SW 1271 (cell line): ENCODE measurements at places on chromosomes 5 and 9.

DNA sequence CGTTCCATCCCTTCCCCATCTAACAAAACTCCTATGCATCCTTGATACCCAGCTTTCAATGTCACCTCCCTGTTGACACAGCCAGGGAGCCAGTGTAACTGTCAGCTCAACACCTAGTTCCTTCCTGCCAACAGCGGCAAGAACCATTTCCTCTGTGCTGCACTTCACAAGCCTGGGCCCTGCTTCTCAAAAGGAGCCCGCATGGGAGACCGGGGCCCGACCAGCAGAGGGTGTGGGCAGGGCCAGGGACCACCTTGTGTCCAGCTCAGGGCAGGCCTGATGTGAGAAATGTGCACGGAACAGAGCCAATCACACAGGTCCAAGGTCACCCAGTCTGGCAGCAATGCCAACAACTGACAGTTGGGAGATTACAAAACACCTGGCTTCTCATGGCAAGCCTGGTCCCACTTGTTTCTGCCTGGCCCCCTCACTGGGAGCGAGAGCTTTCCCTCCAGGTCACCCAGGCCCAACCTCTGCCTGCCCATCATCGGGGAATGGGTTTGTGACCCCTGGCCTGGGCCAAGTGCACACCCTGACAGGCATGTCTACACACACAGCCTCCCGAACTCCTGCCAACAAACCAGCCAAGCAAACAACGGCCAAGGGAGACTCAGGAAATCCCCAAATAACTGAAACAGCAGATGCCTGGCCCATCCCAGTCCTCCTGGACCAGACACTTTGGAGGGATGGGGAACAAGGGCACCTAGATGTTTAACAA is 3.1 kb downstream of the RNF44 start:
- DNase-seq = no peak

DNA sequence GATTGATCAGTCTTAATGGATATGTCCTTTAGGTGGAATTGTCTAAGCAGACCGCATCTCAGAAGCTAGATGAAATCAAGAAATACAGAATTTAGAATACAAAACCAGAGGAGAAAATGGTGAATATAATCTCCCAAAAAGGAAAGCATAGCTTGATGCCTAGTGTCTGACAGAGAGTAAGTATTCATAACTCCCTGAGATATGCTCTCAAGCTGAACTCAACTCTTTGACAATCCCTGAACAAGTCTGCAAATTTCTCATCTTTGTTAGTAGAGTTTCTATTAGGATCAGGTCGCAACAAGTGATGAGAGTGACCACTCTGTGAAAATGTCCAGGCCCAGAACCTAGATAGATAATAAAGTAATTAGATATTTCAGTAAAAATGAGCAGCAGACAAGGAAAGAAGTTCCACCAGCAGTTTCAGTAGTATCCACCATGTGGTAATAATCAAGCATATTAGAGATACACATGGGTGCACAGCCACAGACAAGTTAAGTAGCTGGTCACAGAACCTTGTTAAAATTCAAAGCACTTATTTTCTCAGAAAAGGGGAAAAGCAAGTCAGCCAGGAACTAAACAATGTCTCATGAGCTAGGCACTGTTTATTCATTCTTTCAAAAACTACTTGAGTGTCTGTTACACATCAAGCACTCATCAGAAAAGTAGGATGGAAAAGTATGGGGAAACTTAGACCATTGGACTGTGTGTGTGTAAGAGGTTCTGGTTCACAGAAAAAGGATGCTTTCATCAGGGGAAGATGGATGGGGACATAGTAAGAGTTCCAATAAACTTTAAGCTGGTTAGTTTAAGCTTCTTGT is 481.5 kb upstream of the TUSC1 start:
- DNase-seq = no peak

DNA sequence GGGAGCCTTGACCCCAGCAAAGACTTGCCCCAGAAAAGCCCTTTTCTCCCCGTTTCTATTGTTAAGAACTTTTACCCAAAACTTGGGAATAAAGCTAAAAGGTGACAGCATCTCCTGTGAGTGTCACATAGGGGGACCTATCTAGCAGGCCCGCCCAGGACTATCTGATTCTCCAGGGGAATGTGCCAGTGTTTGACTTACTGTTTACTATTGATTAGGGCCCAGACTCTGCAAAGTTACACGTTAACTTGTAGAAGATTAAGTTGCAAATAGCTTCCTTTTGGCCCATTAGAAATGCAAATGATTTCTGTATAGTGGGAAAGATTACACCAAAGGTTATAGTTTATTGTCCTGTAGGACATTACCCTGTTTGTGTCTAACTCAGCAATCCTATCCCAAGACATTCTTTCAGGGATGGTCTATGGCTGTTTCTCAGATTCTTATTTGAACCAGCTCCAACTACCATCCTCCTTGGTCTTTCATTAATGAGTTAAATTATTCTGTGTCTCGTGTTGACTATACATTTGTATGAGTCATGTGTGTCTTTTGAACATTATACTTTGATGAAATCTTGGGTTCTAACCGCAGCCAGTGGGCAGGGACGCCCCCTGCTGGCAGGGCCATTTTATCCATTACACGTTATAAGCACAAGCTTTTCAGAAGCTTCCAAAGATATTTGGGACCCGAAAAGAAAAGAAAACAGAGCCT is 60.7 kb downstream of the HRH2 start:
- peak; percentile 27 for DNase-seq

DNA sequence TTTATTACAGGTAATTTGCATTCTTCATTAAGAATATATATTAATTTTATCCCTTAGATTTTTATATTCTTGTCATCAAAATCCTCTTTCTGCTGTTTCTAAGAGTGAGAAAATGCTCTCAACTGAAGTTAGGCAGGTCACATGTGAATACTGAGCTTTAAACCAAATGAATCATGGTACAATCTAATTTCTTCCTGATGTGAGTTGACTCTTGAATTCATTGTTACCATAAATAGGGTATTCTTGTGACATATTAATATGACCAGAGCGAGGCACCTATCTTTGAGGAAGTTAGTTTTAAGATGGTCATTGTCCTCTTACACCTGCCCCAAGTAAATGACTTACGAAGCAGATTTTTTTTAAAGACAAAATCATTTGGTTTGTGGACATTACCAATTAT is 17.4 kb downstream of the C9orf85 start:
- no peak for DNase-seq

- DNase-seq = no peak
Measured at GRCh38 chr9:34426347-34427074, 31.9 kb downstream of the FAM219A start.

DNA sequence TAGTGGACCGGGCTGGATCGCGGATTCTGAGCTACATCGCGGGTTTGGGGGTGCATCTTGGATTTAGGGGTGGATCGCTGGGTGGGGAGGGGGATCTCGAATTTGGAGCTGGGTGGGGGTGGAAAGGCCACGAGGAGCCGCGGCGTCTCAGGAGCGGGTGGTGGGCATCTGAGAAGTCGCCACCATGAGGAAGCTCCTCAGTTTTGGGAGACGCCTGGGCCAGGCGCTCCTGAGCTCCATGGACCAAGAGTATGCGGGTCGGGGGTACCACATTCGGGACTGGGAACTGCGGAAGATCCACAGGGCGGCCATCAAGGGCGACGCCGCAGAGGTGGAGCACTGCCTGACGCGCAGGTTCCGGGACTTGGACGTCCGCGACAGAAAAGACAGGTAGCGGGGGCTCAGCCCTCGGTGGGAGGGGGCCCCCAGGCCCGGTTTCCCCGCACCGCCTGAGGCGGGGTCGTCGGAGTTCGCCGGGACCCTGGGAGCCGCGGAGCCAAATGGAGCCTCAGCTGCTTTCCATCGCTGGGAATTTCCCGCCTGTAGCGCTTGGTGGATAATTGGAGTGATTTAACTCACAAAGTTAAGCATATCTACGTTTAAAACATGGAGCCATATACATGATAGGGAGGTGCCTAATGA is 376 bp downstream of the ANKRD18B start:
- DNase-seq = no peak

- no peak for DNase-seq
Measured at GRCh38 chr9:91038483-91039124, 237.0 kb downstream of the SYK start.

GRCh38 chr5:160105686-160106360 is 13.4 kb downstream of the PWWP2A start:
- no peak for DNase-seq

GRCh38 chr9:134463280-134463679 is 137.0 kb downstream of the RXRA start:
- no peak for DNase-seq

GRCh38 chr5:36457511-36458270 is 148.7 kb upstream of the SLC1A3 start:
- DNase-seq = no peak

DNA sequence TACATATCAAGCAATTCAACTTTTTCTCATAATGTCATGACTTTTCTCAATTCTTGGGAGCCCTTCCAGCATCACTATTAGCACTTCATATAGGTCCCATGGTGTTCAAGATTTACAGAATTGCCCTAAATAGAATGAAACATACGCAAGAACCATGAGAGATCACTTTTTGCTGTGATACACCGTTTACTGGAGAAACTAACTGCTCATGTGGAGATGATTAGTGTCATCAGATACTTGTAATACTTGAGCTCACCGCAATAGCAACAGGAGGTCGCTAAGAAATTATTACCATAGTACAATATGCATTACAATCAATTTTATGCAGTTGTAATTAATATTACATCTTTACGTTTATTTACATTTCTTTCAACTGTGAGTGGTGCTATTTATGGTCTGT is 4.8 kb upstream of the PCSK5 start:
- DNase-seq = no peak

DNA sequence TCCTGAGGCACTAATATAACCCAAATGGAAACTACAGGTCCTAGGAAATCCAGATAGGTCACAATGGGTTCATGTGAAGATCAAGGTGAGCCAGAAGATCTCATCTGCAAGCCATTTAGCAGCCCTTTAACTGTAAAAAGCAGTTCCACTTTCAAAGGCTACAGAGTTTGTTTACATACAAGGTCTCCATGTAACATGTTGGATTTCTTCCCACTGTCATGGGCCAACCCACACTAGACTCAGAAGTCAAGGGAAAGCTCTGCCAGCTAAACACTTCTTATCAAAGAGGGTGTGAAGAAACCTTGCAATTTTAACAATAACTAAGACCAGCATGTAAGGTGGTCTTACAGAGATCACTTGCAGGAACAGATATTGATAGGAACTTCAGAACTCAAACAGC is 3.8 kb upstream of the CTNNAL1 start:
- no peak for DNase-seq

DNA sequence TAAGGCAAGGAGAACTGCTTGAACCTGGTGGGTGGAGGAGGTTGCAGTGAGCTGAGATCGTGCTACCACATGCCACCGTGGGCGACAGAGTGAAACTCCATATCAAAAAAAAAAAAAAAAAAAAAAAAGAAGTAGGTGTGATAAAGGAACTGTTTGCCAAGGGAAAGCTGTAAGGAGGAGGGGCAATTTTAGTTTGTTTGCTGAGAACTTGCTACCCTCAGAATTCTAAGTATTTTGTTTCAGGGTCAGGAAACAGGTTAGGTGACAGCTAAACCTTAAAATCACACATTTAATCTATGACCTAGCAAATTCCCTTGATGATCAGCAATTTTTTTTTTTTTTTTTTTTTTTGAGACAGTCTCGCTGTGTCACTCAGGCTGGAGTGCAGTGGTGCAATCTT is 7.2 kb upstream of the ARRDC3 start:
- DNase-seq = no peak

DNA sequence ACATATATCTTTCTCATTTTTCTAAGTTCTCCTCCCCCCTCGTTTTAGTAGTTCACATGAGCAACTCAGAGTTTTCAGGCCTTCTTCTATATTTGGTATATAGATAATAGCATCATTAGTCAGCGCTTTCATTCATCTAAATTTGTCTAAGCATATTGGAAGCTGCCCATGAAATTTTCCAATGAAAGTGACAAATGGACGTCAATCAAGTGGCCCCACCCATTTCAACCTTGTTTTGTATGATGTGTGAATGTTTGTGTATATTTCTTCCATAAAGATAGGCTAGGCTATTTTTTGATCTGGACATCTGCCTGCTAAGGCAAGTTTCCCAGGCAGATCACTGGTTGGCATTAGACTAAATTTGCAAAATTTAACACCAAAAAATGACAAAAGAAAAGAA is 104.0 kb upstream of the SSBP2 start:
- DNase-seq = no peak

DNA sequence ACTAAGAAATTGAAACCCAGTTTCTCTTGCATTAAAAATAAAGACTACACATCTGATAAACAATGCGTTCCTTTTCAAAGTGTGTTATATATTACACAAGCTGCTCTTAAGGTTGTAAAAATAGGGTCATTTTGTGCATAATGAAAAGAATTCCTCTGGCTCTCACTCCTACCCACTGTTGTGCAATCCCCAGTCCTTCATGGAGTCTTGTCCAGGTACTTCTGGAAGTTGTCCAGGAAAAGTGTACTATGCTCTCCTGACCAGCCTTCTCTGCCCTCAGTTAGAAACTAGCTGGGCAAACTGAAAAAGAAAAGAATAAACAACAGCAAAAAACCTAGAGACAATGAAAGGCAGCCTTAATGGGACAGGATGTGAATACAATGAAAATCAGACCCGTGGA is 345.5 kb upstream of the PAPPA start:
- no peak for DNase-seq

GRCh38 chr9:79292731-79293280 is 279.0 kb upstream of the TLE4 start:
- DNase-seq = no peak

GRCh38 chr5:137815202-137815990 is 52.3 kb upstream of the MYOT start:
- DNase-seq = no peak

- DNase-seq = no peak
Measured at GRCh38 chr9:4259489-4259888, 40.4 kb downstream of the GLIS3 start.

DNA sequence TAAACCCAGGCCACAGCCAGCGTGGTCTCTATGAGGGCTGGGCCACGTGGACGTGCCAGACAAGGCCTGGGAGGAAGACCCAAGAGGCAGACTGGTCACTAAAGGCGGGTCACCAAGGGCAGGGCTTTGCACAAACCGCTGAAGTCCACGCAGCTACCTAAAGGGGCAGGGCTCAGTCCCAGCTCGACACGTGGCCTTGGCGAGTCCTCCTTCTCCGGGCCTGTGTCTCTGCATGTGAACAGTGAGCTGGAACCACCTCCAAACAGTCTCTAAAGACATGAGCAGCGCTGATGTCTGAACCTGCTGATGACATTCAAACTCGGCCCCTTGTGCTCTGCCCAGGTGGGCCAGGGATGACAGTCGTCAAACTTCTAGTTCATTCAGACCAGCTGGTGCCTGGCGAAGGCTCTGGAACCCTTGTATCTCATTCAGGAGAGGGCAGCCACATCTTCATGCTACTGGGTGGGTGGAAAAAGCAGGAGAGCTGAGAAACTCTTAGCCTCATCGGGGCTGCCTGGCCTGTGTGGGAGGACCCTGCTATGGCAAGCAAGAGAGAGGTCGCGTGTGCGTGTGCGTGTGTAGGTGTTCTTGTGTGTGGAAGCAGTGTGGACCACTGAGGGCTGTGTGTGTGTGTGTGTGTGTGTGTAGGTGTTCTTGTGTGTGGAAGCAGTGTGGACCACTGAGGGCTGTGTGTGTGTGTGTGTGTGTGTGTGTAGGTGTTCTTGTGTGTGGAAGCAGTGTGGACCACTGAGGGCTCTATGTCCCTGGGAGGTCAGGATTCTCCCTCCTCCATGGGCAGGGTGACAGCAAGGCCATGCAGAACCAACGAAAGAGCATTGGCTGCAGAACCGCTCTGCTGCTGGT is 14.1 kb upstream of the SLC25A51 start:
- DNase-seq = no peak

- no peak for DNase-seq
Measured at GRCh38 chr5:16656561-16657191, 39.9 kb upstream of the RETREG1 start.

- DNase-seq = no peak
Measured at GRCh38 chr9:87285183-87285850, 212.3 kb upstream of the DAPK1 start.

GRCh38 chr5:8905021-8905420 is 640.9 kb downstream of the SEMA5A start:
- DNase-seq = no peak
